ENCODE measurements at places on chromosomes 4 and X.

GRCh38 chr4:55238407-55238806 is 107.6 kb upstream of the SRD5A3 start:
- DNase-seq: no peak

DNA sequence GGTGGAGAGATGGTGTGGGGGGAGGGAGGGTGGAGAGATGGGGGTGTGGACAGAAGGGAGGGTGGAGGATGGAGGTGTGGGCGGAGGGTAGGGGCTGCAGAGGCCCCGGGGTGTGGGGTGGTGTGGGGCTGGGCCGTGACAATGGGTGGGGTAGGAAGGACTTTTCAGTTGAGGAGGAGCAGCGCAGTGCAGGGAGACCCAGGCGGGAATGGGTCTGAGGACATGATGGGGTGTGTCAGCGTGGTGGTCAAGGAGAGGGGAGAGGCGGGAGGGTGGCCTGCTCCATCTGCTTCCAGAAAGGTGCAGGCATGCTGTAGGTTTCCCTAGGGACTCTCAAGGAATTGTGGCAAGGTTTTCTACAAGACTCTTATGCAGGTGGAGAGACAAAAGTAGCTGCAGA is 48.9 kb downstream of the RGS12 start:
- DNase-seq: no peak

DNA sequence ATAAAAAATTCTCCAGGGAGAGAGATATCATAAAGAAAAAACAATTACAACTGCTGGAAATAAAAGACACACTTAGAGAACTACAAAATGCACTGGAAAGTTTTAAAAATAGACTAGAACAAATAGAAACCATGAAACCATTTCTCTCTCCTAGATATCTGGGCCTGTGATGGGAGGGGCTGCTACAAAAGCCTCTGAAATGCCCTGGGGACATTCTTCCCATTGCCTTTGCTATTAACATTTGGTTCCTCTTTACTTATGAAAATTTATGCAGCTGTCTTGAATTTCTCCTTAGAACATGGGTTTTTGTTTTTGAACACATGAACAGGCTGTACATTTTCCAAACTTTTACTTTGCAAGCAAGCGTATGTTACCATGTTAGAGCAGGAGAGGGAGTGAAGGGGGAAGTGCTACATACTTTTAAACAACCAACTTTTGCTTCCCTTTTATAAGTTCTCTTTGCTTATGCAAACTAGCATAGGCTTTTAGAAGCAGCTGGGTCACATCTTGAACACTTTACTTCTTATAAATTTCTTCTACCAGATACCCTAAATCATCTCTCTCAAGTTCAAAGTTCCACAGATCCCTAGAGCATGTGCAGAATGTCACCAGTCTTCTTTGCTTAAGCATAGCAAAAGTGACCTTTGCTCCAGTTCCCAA is 47.9 kb upstream of the PACRGL start:
- no peak for DNase-seq

- DNase-seq: no peak
Observed at GRCh38 chr4:165375465-165375864, 3.3 kb upstream of the CPE start.

DNA sequence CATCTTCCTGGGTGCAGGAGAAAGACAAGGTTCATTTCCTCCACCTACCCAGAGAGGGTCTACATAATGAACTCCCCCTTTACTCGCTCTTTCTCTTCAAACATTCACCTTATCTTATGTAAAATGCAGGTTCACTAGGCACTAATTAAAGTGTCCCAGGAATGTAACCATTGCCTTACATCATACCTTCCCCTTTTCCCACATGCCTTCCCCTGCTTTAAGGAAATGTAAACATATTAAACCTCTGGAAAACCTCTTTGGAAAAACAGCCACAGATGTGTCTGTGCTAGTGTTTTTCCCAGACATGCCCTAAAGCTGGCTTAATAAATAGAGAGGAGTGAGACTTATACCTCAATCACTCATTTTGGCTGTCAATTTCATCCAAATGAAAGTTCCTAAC is 15.8 kb downstream of the TBC1D9 start:
- DNase-seq: no peak

GRCh38 chrX:48472851-48473703 is 2.9 kb upstream of the FTSJ1 start:
- DNase-seq: no peak

DNA sequence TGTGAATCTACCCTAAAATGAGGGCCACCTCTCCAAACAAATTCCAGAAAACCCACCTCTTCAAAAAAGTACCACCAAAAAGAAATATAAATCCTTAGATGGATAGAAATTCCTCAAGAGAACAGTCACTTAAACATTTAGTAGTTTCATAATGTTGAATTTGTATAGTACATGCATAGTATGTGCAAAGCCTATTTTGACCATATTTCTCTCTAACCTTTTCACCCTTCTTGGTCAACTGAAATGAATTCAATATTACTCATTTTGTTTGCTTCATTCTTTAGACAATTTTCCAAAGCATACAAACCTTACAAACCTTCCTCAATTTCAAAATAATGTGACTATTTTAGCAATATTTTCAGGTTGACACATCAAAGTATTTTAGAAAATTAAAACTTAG is 4.1 kb downstream of the RHOXF1 start:
- no peak for DNase-seq

- no peak for DNase-seq
Observed at GRCh38 chr4:136573460-136573859, 958.8 kb downstream of the PCDH18 start.

- DNase-seq: no peak
Observed at GRCh38 chrX:48908600-48908999, 2.8 kb downstream of the SLC35A2 start.

DNA sequence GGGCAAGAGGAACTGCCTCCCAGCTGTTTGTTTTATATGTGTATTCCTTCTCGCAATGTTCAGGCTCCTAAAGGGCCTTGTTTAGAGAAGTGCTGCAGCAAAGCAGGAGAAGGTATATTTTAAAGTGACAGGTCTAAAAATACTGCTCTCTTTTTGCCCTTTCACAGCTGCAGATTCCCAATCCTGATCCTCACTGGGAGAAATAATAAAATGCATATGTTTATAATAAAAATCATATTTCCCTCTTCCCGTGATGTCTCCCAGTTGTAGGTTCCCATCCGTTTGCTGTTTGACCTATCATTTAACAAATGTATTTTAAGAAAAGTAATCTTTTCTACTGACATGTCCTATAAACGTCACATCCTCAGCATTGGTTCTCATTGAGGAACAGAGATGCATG is 62.7 kb upstream of the GPC4 start:
- DNase-seq: no peak

DNA sequence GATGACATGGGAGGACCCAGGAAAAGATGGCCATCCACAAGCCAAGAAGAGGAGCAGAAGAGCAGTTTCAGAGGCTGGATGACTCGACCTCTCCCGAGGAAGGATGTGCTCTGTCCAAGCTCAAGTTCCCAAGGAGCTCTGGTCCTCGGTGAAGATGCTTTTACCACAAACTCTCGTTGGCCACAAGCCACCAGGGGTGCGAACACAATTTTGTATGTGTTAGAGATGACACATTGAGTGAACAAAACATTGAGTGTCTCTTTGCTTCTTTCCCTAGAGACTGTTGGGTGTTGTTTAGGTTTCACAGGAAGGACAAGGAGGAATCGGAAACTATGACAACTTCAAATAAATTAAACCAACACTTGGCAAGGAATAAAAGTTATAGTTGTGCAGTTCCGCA is 26.3 kb downstream of the FGFBP1 start:
- DNase-seq: no peak

GRCh38 chr4:169103966-169104412 is 93.9 kb upstream of the CBR4 start:
- no peak for DNase-seq

GRCh38 chr4:52249581-52249980 is 198.5 kb downstream of the SPATA18 start:
- DNase-seq: no peak

DNA sequence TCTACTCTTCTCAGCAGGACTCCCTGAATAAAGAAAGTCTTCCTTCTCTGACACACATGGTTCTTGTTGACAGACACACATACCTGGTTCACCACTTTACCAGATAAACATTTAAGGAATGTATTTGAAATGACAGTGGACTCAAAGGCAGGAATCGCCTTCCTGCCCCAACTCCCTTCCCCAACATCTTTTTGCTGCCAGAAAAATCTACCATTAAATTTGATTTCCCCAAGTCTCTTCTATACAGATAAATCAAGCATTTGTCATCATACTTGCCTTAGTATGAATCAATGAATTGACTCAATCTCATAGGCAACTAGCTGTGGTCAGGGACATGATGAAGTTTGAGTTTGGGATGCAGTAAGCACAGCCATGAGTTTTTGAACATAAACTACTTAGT is 23.3 kb upstream of the ANXA5 start:
- DNase-seq: no peak

DNA sequence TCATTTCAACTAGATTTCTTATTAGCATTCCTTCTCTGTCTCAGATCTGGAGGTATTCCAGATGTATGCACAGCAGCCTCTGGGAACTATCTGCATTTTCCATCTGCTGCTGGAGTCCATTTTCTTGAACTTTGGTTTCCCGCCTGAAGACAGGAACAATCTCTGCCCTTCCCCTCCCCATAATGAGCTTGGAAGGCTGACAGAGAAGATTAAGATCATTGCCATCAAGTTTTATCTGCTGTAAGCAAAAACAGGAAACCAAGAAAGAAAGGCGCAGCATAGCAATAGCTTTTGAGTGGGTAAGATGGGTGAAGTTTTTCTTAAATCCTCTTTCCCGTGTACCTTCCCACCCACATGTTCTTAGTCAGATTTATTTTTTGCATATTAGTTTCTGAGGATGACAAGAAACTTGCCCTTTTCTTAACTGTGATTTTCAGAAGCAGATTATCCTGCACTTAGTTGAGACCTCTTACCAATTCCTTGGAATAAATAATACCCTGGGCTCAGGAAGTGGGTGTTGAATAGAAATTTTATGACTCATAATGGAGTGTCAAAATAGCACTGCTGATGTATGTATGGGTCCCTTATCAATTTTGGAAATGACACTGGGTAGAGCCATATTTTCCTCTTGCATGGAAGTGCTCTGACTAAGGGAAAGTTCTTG is 78.3 kb downstream of the CT47B1 start:
- DNase-seq: no peak

- DNase-seq: no peak
Observed at GRCh38 chr4:85406185-85406584, 68.8 kb upstream of the ARHGAP24 start.

DNA sequence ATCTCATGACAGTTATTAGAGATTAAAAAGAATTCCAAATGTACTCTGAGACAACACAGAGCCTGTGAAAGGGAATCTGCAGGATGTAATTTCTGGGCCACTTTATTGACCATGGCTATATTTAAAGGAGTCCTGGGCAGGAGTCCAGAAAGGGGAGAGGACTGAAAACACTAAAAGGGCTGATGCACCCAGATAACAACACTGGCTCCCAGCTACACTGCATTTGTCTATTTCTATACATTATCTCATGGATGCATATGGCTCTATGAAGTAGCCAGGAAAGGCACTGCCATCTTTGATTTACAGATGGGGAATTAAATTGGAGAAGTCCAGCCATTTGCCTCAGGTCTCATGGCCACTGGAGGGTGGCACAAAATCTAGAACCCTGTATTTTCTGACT is 56.0 kb downstream of the MED28 start:
- DNase-seq: no peak

- DNase-seq: no peak
Observed at GRCh38 chrX:131046596-131046995, 11.6 kb upstream of the ARHGAP36 start.

DNA sequence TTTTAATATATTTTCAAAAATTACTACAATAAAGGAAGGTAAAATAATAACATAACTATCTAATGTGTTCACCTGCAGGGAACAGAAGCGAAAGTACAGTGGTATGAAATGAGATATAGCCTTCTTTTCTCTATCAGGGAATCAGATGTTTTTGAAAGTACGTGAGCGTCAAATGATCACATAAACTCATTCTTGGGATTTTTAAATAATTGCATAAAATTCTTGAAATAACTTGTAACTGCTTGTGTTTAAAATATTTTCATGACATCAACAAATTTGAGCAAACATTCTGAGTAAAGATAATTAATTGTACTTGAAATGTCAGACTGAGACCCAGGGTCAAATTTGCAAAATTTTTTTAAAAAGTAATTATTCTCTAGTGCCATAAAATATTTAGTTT is 193.5 kb upstream of the NEIL3 start:
- DNase-seq: no peak

DNA sequence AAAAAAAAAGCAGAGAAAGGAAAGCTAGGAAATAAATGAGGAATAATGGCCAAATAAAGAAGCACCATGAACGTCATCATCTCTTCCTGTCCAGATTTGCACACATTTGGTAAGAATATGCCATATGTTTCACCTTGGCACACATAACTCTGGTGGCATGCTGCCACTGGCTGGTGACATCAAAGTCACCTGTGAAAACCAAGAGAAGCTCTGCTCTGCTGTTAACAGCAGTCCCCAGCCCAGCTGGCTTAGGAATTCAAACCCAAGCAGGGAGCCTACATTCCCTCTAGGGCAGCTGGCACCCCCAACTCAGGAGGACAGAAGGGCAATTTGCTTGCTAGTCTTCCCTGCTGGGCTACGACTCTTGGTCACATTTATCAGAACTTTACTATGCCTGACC is 77.6 kb downstream of the RASL11B start:
- peak; percentile 26 for DNase-seq

DNA sequence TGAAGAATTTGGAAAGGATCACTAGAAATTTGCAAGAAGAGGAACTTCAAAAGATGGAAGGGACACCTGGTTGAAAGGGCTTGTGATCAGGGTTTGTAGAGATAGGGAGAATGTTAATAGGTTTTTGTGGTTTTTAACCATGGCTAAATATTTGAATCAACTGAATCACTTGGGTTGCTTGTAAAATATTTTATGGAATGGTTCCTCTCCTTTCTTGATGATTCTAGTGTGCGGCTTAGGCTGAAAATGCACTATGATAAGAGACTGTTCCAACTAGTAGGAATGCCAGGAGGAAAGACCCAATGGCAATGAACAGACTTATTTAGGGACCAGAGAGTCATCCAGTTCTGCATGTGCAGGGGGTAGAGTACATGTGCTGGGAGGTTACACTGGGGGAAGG is 408.2 kb downstream of the ARHGAP24 start:
- no peak for DNase-seq

GRCh38 chr4:41880840-41881831 is 54.1 kb upstream of the TMEM33 start:
- DNase-seq: no peak

DNA sequence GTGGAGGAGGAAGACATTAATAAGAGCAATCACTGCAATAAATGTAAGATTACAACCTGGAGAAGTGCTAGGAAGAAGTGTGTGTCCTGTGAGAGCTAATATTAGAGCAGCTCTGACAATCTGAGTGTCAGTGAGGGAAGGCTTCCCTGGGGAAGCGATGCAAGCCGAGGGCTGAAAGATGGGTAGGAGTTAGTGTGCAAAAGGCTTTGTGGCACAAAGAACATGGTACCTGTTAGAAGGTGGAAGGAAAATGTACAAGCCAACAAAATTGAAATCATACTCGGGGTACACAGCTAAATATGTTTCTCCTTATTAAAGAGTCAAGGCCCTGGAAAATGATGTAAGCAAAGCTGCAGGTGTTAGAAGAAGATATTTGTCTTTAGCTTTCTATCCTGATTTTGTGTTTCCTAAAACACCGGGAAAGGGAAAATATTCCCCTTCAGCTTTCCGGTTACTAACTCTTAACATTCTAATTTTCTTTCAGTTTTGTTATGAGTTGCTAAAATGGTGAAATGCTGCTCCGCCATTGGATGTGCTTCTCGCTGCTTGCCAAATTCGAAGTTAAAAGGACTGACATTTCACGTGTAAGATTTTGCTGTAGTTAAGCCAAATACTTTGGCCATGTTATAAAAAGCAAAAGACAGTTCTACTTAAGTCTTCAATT is 808 bp downstream of the THAP6 start:
- DNase-seq: no peak

- DNase-seq: no peak
Observed at GRCh38 chr4:56240554-56241174, 146.6 kb downstream of the AASDH start.

Data from dorsolateral prefrontal cortex (tissue), 122 donors.